ENCODE measurements at places on chromosomes 1 and 21.

DNA sequence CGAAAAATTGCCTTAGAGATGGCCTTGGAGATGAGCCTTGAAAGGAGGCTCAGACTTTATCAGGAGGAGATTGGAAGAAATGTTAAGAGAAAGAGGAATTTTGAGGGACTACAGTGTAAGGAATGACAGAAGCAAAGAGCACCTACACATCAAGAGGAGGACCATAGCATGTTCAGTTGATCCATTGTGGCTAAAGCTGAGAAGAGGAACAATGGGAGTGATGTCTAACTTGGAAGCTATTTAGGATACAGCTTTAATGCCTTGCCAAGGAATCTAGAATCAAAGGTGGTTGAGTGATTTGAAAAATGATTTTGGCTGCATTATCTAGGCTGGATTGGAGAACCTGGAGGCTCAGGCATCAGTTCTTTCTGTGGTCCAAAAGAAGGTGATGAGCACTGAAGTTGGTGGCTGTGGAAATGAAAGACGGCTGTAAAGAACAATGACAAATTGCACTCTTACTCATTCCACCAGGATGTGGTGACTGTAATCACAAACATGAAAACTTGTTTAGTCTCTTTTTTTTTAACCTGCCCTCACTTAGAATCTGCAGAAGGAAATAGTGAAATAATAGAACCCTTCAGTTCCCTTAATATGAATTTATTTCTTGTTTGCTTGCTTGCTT lies 11.3 kb downstream of the FAM20B start:
- DNase-seq: no peak

- DNase-seq: no peak
Observed at GRCh38 chr1:103492003-103492625, 33.4 kb upstream of the RNPC3 start.

DNA sequence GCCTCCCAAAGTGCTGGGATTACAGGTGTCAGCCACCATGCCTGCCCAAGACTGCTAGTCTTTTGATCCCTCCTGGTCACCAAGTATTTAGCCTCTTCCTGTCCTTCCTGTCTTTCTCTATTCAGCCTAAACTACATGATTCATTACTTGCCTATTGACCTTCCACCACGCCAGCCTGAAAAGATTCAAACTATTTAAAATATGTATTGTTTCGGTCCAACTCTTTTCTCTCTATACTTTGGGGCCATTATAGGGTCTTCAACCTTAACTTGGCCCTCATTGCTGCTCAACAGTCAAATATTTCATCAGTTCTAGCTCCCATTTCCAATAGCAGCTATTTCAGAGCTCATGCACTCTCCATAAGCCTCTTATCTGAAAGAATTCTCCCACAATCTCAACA lies 153.0 kb downstream of the TNFSF18 start:
- no peak for DNase-seq

GRCh38 chr1:175373786-175374623 lies 181.4 kb upstream of the KIAA0040 start:
- no peak for DNase-seq

DNA sequence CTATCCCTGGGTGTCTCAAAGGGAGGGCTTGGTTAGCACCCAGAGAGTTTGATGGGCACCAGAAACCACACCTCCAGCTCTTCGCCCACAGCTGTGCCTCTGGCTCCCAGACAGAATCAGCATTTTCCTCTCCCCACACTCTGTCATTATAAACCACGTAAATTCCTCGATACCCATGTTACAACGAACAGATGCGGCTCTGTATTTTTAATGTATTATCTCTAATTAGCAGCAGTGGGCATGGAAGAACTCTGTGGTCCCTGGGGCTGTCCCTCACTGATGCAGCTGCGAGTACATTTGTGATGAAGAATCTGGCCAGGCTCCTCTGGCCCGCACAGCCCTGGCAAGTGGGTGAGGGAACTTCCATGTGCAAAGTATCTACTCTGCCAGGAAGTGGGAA lies 10.8 kb downstream of the HMGB4 start:
- DNase-seq: no peak

GRCh38 chr1:89063094-89063493 lies 1.9 kb downstream of the GBP1 start:
- DNase-seq: no peak

GRCh38 chr1:65948609-65949229 lies 156.0 kb downstream of the PDE4B start:
- no peak for DNase-seq

GRCh38 chr21:42653231-42654061 lies at the start of gene PDE9A:
PDE9A (plus strand) TSS chr21:42653621; CDS start chr21:42653815, 194 bp downstream.
- DNase-seq: no peak

DNA sequence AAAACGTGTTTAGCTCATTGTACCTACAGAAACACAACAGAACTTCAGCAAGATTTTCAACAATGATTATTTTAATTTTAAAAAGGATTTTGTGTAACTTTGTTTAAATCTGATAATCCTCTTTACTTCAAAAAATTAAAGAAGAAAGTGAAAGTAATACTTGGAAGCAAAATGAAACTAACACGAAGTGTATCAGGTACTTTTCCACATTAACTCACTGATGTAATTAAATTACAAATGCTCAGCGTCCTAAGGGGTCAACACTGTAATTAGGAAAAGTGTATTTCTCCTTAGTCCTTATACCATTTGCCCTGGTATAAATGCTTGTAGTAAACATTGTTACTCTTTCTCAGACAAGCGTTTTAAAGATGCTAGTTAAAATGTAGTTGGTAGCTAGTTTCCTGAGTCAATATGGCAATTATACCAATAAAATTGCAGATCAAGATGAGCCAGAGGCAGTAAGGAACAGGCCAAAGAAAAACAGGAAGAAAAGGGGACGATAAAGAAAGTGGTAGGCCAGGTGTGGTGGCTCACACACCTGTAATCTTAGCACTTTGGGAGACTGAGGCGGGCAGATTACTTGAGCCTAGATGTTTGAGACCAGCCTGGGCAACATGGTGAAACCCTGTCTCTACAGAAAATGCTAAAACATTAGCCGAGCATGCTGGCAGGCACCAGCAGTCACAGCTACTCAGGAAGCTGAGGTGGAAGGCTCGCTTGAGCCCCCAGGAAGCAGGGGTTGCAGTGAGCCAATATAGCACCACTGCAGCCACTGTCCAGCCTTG lies 553.0 kb downstream of the SMYD3 start:
- DNase-seq: no peak

GRCh38 chr1:44113095-44113609 lies 5.5 kb upstream of the KLF17 start:
- DNase-seq: no peak

GRCh38 chr1:26277719-26278118 lies 2.2 kb upstream of the SH3BGRL3 start:
- no peak for DNase-seq

All from fibroblast of skin of left quadriceps (primary cell).